HuH-7 (cell line): ENCODE measurements at places on chromosomes 3 and 15.

DNA sequence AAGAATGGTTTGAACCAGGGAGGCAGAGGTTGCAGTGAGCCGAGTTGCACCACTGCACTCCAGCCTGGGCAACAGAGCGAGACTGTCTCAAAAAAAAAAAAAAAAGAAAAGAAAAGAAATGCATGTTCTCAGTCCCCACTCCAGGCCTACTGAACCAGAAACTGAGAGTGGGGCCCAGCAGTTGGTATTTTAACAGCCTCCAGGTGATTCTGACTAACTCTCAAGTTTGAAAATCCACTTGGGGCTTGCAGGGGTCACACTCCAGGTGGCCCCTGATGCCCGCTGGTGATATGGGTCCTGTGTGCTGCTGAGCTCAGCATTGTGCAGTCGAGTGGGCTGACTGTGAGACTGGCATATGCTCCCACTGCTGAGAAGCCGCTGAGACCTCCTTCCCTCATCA is 133.7 kb upstream of the C2CD4B start:
- DNase-seq = no peak

DNA sequence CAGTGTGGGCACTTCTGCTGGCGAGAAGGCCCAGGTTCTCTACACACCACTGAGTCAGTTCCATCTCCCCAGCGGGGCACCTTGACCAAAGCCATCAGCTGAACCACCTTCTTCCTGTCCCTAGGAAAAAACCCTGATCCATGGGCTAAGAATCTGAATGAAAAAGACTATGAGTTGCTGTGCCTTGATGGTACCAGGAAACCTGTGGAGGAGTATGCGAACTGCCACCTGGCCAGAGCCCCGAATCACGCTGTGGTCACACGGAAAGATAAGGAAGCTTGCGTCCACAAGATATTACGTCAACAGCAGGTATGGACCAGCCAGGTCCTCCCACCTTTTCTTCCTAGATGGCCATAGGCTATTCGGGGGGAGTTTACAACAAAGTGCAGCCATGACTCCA is 29.1 kb downstream of the TF start:
- no peak for DNase-seq

DNA sequence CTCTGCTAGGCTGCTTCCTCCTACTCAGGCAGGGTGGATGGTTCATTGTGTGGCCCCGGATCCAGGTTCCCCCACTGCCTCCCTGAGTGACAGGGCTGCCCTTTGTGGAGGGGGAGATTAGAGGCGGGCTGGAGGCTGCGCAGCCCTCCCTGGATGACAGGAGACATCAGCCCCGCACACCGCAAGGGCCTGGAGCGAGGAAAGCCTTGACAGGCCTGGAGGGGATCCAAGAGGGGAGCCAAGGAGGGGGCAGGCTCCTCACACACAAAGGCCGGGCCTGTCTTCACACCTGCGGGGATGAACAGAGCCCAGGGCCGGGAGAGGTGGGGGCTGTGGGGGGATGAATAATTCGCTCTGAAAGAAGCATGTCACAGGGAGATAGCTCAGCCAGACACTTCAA is 72.9 kb downstream of the RPN1 start:
- no peak for DNase-seq

GRCh38 chr15:97598353-97598798 is 362.1 kb upstream of the ARRDC4 start:
- no peak for DNase-seq

GRCh38 chr15:60787837-60788691 is 309.1 kb upstream of the ICE2 start:
- DNase-seq = peak; percentile 6

- DNase-seq = no peak
Observed at GRCh38 chr3:31891876-31892455, 89.1 kb downstream of the OSBPL10 start.

- no peak for DNase-seq
Observed at GRCh38 chr15:39666677-39667076, 85.8 kb downstream of the THBS1 start.

DNA sequence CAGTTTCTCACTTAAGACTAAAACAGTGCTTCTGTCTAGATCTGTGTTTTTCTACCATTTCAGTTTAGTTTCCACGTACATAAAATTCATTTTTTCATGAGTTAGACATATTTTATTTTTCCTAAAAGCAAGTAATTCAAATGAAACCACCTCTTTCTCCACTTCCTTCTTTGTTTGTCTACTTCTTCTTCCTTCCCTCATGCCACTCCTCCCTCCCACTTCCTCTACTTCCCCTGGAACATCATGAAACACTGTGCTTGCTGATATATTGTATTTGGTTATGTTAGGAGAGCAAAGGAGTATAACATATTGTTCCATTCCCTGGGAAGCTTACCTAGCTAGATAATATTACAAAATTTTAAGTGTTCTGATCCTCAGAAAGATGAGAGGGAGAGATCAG is 36.7 kb upstream of the GOLGA8B start:
- no peak for DNase-seq

- DNase-seq = no peak
Observed at GRCh38 chr3:110686701-110687100, 384.9 kb upstream of the NECTIN3 start.

DNA sequence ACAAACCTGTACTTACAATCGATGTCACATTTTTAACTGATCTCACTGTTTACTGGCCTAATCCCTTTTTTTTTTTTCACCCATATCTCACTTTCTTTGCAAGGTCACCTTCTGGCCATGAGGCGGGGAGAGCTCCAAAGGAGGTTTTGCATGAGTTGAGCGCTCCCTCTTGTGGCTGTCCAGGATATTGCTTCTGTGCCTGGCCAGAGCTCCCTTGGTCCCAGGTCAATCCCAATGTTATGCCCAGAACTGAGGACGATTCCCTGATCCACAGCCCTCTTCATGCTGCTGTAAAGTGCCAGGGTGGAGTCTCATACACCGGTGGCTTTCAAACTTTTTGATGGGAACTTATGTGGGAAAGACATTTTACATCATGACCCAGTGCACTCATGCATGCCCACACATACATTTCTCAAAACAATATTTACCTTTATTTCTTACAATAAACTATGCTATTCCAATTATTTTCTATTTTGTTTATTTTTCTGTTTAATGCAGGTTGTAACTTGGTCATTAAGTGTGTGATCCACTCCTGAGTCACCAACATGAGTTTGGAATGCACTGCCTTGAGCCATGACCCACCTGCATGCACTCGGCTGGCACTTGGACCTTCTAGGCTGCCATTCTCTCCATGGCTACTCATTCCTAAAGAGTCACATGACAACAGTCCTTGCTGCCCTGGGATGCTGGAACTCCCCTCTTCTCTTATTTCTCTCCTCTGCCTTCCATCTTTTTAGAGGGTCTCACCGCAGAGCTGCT is 9.6 kb upstream of the SST start:
- DNase-seq = peak; percentile 76

GRCh38 chr3:116067326-116067725 is 378.0 kb downstream of the LSAMP start:
- DNase-seq = no peak

DNA sequence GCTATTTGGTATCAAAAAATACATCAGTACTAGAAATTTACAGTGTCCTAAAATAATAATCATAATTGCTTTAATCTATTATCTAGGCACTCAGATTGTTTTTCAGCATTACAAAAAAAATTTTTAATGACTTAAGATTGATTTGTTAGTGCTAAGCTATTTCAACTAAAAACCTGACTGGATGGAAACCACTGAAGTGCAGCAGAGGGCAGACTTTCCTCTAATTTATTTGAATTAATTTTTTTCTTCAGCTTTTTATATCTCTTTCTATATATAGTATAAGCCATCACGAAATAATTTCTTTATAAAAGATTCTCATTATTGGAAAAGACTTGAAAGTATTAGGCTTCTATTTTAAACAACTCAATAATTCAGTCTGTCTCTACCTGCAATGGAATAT is 131.4 kb downstream of the IQCH start:
- DNase-seq = no peak

- no peak for DNase-seq
Observed at GRCh38 chr15:29062626-29063025, 176.9 kb downstream of the APBA2 start.

GRCh38 chr3:43180694-43181093 is 74.8 kb upstream of the POMGNT2 start:
- DNase-seq = no peak

DNA sequence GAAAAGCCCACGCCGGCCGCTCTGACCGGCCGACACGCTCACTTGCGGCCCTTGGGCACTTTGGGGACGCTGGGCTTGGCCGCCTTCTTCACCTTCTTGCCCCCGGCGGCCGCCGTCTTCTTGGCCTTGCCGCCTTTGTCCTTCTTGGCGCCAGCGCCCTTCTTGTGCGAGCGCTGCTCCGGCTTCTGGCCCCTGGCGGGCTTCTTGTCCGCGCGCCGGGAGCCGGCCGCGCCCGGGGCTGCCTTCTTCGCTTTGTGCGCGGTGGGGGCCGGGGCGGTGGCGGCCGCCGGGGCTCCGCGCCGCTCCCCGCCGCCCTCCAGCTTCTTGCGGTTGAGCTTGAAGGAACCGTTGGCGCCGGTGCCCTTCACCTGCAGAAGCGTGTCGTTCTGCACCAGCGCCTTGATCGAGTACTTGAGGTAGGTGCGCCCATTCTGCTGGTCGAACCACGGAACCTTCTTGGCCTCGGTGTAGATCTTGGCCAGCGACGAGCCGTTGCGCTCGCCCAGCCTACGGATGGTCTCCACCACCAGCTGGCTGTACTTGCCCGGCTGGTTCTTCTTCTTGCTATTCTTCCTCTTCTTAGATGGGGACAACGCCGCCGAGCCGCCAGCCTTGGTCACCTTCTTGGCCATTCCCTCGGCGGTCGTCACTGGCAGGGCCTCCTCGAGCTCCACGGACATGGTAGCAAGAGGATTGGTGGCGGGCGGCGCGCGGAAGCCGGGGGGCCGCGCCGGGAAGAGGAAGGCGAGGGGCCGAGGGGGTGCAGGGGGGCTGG is 36.7 kb downstream of the HMCES start:
- DNase-seq = no peak

DNA sequence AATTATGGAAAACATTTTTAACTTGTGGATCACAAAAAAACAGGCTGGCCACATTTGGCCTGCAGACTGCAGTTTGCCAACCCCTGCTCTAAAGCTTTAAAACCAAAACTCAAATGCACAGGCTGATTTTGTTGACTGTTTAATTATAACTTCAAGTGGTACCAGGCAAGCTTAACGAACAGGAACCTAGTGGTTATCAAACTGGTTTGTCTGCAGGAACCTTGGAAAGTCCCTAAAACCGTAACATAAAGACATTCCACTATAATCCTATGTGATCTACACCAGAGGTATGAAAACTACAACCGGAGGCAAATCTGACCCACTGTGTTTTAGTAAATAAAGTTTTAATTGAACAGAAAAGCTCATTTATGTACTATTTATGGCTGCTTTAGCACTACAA is 52.4 kb downstream of the TBL1XR1 start:
- no peak for DNase-seq

DNA sequence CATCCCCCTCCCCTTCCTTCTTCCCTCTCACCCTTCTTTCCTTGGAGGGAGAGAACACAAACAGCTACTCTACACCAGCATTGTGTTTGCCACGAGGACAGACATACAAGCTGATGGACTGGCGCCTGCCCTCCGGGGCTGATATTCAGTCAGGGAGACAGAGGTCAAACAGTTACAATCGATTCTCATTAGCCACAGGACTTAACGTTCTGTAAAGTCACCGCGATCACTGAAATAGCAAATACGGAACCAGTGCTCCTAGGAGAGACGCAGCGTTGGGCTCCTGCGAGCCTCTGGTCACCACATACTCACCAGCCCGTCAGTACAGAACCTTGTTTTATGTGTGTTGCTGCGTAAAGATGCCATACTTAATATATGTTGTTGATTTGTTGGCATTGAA is 108.8 kb downstream of the LRRK1 start:
- DNase-seq = no peak

GRCh38 chr3:162370141-162370540 is 873.5 kb downstream of the OTOL1 start:
- DNase-seq = no peak

- no peak for DNase-seq
Observed at GRCh38 chr3:1079662-1080061, 13.2 kb upstream of the CNTN6 start.

GRCh38 chr15:82839136-82839535 is 29.7 kb downstream of the WHAMM start:
- DNase-seq = no peak

DNA sequence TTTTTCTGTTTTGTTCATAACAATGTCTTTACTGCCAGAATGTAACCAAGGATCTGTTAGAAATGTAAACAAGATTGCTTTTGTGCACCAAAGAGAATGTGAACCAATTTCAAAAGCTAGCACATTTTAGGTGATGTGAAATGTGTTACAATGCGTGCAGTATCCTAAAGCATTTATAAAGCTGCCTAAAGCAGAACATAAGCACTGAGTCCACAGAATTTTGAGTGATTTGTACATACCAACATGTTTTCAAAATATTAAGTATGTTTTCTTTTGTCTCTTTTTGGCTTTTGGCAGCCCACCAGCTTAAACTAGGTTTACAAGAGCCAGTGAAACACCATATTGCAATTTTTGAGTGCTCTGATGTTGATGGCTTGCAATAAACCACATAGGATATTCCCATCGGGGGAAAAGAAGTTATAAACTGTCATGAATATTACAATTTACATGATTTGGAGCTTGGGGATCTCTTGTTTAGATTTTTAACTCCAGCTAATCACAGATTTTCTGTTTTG is 364.0 kb downstream of the ZIC1 start:
- no peak for DNase-seq

DNA sequence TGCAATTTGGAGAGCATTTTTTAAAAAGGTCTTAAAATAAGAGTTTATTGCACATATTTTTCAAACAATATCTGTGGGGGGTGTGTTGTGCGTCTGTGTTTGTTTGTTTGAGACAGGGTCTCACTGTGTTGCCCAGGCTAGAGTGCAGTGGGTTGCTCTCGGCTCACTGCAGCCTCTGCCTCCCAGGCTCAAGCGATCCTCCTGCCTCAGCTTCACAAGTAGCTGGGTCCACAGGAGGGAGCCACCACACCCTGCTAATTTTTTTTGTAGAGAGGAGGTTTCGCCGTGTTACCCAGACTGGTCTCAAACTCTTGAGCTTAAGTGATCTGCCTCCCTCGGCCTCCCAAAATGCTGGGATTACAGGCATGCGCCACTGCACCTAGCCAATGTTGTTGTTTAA is 2.7 kb downstream of the MLF1 start:
- no peak for DNase-seq

DNA sequence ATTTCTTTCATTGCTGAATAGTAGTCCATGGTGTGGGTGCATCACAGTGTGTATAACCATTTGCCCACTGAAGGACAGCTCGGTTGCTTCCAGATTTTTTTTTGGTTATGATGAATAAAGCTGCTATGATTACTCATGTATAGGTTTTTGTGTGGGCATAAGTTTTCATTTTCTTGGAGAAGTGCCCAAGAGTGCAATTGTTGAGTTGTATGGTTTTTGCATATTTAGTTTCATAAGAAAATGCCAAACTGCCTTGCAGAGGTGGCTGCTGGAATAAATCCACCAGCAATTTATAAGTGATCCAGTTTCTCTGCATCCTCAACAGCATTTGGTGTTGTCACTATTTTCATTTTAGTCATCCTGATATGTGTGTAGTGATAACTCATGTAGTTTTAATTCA is 8.4 kb upstream of the SPESP1 start:
- no peak for DNase-seq

- peak; percentile 74 for DNase-seq
Observed at GRCh38 chr3:94036909-94037507, 8.6 kb upstream of the STX19 start.
